ENCODE measurements at places on chromosomes 3 and 15.

- DNase-seq: no peak
These were observed 67.1 kb upstream of the AKAP13 start for GRCh38 chr15:85313339-85313738.

DNA sequence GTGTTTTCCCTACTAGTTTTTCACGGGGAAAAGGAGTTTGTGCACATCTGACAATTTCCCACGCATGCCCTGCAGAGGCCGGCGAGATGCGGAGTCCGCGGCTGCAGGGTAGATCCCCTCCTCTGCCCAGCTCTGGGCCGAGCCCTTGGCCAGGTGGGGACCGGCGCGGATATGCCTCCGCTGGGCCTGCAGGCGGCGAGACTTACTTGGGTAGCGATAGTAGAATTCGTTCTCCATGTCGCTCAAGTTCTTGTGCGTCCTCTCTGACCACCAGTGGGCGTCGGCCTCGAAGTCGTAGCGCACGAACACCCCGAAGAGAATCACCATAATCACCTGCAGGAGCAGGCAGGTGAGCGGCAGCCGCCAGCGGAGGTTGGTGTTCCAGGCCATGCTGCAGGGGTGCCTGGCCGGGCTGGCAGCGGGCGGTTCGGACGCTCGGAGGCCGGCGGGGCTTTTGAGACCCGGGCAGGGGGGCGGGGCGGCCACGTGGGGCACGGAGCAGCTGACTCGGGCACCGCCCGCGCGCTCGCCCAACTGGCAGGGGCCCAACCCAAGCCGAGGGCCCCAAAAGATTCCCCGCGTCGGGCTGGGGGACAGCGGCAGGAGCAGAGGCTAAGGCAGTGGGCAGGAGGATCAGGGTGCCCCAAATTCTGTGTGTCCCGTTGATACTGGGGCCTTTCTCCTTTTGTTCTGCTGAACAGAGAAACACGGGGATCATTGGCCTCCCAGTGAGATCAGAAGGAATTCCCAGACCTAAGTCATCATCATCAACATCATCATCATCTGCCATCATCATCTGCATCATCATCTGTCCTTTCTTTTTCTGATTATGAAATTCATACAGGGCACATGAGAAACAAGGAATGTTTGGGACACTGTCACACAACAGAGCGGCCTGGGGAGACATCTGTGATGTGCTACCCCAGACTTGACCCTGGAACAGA lies at the start of gene RHCG:
RHCG (minus strand) TSS at position 429 of the 944 bp plus-strand sequence; CDS start at position 390, 39 bp downstream.
- no peak for DNase-seq

- DNase-seq: peak; percentile 13
These were observed 134.3 kb upstream of the LRRN1 start for GRCh38 chr3:3664935-3665334.

DNA sequence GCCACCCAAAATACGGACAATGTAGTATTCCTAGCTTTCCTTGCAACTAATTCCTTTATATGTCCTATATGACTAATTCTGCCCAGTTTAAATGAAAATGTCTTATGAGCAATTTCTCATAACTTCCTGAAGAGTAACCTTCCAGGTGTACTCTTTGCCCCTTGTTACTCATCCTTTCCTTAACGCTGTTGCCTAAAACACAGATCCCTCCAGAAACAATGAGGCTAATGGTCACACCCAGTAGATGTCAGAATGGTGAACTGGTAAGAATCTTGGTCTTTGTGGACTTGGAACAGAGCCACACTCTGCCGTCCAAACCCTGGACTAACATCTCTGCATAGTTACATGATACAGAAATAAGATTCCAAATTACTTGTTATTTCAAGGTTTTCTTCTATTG lies 497.9 kb downstream of the IGSF11 start:
- DNase-seq: no peak

- no peak for DNase-seq
These were observed 89.4 kb upstream of the RGMA start for GRCh38 chr15:93178371-93178770.

DNA sequence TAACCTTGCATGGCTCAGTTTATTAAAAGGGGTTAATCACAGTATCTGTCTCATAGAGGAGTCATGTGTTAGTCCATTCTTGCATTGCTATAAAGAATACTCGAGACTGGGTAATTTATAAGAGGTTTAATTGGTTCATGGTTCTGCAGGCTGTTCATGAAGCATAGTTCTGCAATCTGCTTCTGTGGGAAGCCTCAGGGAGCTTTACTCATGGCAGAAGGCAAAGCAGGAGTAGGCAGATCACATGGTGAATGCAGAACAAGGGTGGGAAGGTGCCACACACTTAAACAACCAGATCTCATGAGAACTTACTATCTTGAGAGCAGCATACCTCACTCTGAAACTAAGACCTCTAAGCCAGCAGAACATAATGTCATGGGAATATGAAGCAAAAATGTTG lies 42.2 kb upstream of the PTX3 start:
- no peak for DNase-seq

- no peak for DNase-seq
These were observed 6.6 kb downstream of the VWA5B2 start for GRCh38 chr3:184236033-184236410.

DNA sequence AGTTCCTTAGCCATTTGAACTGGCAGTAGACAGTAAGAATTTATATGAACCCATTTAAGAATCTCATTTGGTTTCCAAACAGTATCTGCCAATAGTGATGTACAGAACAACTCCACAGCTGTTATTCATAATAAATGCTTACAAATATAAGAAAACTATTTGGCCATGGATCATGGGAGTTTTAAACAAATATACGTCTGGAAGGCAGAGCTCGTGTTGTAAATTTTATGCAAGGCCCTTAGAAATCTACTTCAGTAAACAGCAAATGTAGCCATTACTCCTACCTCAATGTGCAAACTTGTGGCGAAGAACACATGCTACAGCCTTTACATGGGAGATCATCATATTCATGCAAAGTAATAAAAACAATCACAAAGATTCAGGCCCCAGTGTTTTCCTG lies 65.3 kb upstream of the NANOGP8 start:
- DNase-seq: no peak

Measured in H54 (cell line).